Stimulated activated CD8-positive, alpha-beta memory T cell treated with anti-CD3 and anti-CD28 coated beads, Interleukin-7, amount 100 ng/mL, for 1 hour (primary cell): ENCODE measurements at places on chromosomes 7 and 10.

GRCh38 chr7:64636386-64636785 lies 29.5 kb upstream of the ZNF107 start:
- no peak for DNase-seq

DNA sequence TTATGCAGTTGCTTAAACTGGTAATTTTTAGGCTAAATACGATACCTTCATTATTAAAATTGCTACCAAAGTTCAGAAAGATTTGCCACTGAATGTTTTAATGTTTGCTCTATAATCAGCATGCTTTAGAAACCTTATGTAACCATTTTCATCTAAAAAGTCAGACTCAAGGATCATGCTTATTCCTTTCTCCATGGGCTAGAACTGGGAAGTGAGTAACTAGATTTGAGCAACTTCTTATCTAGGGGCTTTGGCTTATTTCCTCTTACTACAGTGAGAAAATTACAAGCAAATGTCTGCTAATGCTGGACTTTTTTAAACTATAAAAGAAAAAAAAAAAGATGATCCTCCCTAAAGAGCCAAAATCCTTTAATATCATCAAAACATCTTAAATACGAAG lies 215.9 kb downstream of the CRPPA start:
- DNase-seq, result no peak

DNA sequence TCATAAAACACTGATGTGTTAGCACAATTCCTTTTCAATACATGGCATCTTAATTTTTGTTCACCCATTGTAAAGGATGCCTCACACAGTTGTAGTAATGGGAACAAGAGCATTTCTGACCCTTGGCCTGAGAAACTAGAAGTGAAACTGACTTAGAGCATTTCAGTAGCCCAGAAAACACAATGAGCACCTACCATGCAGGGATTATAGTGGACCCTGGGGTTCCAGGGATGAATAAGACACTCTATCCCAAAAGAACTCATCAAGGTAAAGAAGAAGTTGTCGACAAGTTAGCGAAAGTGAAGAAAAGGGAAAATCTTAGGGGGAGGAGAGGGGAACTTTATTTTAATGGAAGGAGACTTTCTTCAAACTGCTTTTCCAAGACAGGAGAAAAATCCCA lies 125.6 kb downstream of the NT5C2 start:
- DNase-seq, result no peak

DNA sequence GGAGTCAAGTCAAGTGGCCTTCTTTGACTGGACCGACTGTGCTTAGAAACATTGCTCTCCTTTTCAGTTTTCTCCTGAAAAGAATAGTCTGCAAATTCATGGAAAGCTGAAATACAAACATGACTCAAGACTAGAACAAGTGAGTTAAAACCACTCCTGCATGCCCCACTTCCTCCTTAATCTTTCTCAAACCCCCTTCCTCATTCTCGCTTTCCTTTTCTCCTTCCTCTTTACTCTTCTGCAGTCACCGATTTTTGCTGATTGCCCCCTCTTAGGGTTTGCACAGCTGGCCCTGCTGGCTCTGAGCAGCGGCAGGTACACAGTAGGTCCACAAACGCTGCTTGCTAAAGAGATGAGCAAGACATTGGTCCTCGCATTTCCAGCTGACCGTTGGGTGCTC lies 34.8 kb upstream of the MKI67 start:
- no peak for DNase-seq

GRCh38 chr10:102949916-102950315 lies 31.8 kb downstream of the CNNM2 start:
- no peak for DNase-seq

DNA sequence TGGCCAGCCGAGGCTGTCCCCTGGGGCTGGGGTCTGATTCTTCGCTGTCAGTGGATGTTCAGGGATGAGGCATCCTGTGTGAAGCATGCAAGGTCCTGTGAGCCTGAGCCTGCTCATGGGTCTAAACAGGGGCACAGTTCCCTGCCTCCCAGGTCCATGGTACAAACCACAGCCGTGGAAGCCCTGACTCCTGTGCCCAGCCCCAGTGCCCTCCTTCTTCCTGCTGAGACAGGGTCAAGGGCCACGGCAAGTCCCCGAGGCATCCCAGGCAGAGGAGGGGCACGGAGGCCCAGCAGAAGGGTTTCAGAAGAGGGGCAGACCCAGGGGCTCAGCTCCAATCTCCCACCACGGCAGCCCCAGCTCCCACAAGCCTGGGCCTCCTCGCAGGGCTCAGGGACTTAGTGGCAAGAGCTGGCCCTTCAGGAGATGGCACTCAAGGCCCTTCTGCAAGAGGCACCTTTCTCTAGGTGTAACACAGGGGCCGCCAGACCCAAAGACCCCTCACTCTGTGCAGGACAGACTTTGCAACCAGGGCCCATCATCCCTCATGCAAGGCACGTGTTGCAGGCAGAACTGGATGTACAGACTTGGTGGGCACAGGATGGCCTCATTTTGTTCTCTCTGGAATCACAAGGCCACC lies 248.8 kb downstream of the TCERG1L start:
- DNase-seq, result no peak

GRCh38 chr7:41046221-41046761 lies 656.6 kb downstream of the INHBA start:
- DNase-seq, result no peak

- no peak for DNase-seq
Observed at GRCh38 chr10:69952821-69953221, 99.8 kb upstream of the MACROH2A2 start.

DNA sequence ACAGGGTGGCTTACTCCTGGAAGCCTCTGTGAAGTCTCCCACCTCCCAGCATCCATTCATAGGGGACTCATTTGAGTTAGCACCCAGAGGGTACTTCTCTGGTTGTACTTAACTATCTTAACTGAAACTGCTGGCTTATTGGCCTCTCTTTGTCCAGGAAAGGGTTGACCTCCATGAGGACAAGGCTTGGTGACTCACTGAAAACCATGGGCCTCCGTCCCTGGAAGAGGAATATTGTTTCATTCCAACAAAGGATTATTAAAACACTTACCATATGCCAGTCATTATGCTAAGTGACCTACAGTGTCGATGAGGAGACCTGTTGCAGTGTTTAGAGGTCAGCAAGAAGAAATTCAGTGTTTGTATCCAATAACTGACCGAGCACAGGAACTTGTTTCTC lies 175.9 kb downstream of the PLPP4 start:
- DNase-seq, result no peak

DNA sequence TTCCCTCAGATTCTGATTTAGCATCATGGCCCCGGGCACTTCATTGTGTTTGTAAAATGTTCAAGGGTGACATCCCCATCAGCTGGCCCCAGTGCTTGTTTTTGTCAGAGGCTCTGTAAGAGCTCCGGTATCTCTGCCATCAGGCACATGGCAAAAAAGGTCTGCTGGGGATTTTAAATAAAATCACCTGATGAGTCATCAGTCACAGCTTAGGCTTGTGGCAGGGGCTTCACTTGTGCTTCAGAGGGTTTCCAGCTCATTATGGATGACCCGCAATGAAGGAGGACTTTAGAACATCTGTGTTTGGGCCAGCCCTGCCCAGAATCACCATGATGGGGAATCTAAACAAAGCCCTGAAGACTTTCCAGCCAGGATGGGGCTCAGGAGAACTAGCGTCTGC lies 259.9 kb downstream of the ZEB1 start:
- DNase-seq, result no peak

- DNase-seq, result no peak
Observed at GRCh38 chr7:37817996-37818720, 30.2 kb upstream of the NME8 start.

DNA sequence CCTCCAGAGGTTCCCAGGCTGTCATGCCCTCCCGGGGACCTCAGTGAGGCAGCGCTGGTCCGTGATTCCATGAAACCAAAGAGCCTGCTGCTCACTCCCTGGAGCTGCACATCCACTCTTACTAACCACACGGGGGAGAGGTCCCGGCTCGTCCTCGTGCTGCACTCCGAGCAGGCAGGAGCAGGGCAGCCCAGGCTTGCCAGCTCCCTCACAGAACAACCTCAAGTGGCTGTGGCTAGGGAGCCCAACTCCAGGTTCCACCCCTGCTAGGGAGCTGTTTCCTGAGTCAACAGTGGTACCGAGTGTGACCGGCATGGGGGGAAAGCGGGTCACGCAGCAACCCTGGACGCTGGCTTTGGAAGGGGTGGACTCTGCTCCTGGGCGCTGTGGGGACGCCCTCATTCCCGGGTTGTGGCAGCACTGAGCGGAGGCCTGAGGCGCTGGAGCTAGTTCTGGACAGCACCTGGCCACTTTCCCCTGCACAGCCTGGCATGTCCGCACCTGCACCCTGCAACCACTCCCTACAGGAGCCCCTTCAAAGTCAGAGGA lies 27.9 kb upstream of the PPP2R2D start:
- no peak for DNase-seq

DNA sequence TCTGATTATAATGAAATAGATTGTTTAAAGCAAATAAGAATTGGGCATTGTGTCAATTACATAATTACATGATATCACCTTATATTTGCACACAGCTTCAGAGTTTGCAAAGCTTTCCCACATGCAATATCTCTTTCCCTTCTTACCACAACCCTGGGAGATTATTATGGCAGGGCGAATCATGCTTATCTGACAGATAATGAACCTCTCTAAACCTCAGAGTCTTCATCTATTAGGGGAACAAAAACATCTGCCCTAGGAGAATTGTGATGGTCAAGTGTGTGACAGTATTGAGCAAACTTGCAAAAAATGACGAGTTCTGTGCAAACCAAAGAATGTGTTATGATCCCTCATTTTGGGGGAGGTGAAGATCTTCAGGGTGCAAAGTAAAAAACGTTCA lies 90.0 kb downstream of the MYOF start:
- DNase-seq, result no peak

DNA sequence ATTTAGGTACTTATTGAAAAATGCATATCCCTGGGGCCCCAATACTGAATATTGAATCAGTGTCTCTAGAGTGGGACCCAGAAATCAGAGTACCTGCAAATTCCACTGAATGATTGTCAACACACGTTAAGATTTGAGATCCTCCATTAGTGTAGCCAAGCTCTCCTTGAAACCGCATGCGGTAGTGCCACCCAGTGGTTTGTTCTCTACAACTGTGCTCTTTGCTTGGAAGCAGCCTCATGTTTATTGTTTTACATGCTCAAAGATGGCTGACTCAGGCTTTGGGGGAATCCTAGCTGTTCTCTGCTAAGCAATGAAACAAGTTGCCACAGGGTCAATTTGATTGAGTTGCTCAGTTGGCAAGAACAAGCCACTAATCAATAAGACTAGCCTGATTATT lies 340.2 kb upstream of the CELF2 start:
- DNase-seq, result no peak

DNA sequence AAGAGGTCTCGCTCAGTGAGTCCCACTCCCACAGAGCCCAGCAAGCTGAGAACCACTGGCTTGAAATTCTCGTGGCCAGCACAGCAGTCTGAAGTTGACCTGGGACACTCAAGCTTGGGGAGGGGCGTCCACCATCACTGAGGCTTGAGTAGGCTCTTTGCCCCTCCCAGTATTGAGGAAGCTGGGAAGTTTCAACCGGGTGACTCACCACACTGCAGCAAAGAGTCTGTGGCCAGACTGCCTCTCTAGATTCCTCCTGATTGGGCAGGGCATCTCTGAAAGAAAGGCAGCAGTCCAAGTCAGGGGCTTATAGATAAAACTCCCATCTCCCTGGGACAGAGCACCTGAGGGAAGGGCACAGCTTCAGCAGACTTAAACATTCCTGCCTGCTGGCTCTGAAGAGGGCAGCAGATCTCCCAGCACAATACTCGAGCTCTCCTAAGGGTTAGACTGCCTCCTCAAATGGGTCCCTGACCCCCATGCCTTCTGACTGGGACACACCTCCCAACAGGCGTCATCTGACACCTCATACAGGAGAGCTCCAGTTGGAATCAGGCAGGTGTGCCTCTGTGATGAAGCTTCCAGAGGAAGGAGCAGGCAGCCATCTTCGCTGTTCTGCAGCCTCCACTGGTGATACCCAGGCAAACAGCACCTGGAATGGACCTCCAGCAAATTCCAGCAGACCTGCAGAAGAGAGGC lies 970.9 kb upstream of the LRRN3 start:
- no peak for DNase-seq

DNA sequence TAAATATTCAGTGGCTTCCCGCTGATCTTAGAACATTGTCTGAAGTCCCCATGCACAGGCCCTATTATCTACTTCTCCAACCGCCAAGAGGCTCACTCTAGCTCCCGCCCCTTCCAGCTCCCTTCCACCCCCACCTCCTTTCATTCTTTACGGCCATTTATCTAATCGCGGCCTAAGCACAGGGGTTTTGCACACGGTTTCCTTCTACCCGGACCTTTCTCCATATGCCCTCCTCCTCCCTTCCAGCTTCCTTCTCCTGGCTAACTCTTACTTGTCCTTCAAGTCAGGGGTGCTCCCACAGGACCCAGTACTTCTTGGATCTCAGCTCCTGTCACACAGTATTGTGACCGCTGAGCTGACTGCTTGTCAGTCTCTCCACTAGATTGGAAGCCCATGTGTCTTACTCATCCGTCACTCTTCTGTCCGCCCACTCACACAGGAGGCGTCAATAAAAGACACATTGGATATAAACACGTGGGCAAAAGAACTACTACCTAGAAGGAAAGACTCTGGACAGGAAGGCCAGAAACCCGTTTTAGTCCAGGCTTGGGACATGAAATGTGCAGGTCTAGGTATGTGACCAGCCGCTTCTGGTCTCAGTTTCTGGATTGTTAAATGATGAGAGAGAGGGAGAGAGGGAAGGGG lies 20.2 kb upstream of the HPS1 start:
- DNase-seq, result no peak

- DNase-seq, result no peak
Observed at GRCh38 chr10:110735620-110736027, 91.5 kb downstream of the RBM20 start.

DNA sequence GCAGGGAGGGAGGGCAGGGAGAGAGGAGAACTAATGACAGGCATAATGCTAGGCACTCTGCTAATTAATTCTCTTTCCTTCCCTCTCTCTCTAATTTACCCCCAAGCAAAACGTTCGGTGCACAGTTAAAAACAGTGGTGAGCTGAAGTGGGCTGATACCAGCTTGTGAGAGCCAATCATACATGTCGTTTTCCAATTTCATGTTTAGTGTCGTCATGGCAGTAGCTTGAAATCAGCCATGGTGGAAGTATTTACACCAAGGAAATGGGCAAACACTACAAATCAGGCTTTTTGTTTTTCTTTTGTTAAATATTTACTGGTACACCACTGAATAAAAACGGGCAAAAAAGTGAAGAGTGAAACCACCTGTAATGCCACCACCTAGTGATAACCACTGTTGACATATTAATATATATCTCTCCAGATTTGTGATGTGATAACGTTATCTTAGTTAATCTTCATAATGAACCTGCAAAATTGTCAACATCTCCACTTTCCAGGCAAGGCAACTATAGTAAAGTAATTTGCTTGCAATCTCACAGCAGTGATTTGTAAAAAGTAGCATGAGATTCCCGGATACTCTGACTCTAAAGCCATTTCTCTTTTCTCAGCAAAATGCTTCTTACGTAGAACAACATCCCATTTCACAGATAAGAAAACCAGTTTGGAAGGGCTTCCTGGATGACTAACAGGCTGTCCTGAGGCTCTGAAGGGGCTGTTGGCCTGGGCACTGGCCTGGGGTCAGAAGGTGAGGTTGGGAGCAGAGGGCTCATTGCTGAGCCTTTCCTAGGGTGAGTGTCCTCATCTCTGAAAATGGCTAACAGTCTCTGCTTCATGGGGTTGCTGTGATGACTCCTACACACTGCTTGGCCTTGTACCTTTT lies 83.7 kb downstream of the ATXN7L1 start:
- DNase-seq, result no peak
